ENCODE measurements at places on chromosomes 4 and X.

DNA sequence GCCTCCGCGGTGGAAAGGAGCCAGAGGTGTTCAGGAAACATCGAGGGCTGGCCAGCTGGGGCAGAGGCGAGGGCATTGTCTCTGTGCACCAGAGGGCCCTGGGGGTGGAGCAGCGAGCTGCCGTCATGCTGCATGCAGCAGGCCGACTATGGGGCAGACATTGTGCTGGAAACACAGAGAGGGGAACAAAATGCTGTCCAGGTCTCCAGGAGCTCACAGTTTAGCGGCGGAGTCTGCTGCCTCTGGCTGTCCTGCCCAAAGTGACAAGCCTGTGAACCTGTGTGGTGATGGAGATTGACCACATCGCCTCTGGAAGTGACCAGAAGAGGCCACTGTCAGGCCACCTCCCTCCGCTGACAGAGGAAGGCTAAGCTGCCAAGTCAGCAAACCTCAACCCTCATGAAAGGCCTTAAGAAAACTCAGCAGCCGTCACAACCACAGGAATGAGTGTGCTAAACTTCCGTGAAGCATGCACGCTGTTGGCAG is 20.1 kb upstream of the SASH3 start:
- no peak for DNase-seq

GRCh38 chr4:107318078-107318477 is 282.0 kb upstream of the DKK2 start:
- DNase-seq = no peak

DNA sequence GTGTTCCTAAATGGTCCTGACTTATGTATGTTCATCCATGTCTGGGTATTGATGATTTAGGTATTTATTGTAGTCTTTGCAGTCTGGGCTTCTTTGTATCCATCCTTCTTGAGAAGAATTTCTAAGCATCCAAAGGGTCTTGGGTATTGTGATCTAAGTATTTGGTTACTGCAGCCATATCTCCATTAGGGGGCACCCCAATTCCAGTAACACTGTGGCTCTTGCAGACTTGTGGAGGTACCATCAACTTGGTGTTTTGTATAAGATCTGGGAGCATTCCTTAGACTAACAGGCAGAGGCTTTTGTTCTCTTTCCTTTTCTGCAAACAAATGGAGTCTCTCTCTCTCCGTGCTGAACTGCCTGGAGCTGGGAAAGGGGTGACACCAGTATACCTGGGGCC is 113.7 kb upstream of the NEXMIF start:
- no peak for DNase-seq

GRCh38 chr4:89682808-89683207 is 154.2 kb downstream of the SNCA start:
- no peak for DNase-seq

GRCh38 chr4:125546272-125546671 is 231.5 kb downstream of the FAT4 start:
- no peak for DNase-seq

DNA sequence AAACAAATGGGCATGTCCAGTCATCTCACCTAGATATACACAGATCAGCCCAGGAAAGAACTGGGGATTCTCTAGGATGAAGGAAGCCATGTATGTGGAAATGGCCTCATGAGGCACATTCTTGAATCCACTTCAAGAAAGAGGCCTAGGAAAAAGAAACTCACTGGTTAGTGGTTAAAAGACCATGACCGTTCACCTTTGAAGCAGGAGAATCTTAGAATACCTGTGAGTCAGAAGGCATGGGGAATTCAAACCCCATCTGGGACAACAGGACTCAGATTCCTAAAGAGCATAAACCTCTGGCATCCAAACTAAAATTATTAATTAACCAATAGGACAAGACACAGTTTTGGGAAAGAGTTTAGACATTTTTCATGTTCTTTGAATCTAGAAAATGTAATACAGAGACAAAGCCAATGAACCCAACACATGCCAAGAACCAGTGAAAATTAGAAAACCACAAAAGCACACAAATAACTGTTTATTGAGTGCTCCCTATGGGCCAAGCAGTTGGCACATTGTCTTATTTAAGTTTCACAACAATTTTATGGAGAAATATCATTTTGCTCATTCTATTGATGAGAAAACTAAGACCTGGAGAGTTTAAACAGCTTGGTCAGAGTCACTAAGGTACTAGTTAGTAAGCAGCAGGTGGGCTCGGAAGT is 97.5 kb downstream of the NPNT start:
- DNase-seq = no peak

- no peak for DNase-seq
Observed at GRCh38 chr4:87944967-87945366, 30.5 kb upstream of the SPP1 start.

DNA sequence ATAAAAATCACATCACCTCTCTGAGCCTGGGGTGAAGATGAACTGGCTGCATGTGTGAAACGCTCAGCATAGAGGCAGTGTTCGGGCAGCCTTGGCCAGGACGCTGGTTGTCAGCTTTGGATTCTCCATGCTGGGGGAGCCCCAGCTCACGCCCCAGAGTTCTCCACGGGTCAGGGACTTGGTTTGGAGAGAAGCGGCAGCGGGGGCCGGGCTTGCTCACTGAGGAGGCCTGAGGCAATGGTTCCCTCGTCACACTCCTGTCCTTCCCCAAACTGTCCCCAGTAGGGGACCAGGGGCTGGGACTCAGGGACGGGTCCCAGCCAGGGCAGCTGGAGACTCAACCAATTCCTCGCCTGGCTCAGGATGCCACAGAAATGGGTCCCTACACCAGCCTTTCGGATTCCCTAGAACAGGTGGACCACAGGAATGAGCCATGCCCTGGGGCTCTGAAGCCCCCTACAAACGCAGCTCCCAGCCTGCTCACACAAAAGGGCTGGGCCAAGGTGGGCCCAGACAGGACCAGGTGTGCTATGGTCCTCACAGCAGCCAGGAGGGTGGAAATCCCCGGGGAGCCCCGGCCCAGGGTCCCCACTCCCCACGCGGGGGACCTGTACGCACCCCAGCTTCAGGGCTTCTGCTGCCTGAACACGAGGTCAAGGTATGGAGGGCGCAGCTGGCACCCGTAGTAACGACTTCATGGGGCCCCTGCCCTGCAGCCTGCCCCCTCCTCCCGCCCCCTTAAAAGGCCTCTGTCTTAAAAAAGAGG is 1.4 kb downstream of the MXD4 start:
- no peak for DNase-seq

DNA sequence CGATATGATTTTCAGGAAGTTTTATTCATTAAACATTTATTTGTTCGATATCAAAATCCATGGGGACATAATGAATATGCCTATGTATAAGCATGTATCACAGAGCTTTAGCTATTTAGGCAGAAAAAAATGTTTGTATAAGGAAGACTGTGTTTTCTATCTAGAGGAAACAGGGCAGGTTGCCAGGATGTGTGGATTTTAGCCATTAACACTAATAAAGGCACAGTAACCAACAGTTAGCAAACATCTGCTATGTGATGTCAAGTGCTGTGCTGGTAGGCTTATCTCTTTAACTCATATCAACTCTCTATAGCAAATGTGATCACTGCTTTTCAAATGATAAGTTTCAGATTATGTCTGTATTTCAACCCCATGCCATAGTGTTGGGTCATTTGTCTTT is 708.9 kb upstream of the HS3ST1 start:
- DNase-seq = no peak

- DNase-seq = no peak
Observed at GRCh38 chr4:24024157-24024556, 134.3 kb upstream of the PPARGC1A start.

DNA sequence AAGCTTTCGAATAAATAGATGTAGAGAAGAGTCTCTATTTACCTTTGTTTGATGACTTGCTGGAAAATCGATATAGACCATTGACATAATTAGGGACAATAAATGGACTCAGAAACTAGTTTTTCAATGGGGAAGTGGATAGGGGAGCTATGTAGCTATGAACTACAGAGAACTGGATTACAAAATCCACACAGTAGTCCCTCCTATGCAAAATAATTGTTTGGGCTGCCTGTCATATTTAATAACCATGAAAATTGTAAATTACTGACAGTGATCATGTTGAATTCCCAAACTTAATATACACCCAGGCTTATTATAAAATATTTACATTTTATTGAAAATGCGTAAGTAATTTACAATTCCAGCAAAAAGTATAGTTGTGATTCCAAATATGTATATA is 333.1 kb upstream of the FAM241A start:
- DNase-seq = no peak

- no peak for DNase-seq
Observed at GRCh38 chr4:48307528-48307927, 33.8 kb upstream of the SLAIN2 start.

DNA sequence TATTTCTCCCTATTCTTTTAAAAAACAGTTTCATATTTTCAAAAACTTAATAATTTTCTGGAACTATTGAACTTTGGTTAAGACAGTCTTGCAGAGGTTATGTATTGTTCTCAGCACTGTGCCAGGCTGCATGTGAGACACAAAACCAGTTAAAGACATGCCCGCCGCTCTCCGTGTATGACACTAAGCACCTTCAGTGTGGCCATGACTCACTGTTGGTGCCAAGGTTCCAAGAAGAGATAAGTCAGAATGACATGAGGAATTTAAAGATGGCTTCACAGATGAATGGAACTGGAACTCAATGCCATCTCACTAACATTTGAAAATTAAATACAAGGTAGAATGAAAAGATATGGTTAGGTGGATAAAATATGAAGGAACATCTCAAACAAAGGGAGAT is 525.5 kb upstream of the ZFP42 start:
- DNase-seq = no peak

DNA sequence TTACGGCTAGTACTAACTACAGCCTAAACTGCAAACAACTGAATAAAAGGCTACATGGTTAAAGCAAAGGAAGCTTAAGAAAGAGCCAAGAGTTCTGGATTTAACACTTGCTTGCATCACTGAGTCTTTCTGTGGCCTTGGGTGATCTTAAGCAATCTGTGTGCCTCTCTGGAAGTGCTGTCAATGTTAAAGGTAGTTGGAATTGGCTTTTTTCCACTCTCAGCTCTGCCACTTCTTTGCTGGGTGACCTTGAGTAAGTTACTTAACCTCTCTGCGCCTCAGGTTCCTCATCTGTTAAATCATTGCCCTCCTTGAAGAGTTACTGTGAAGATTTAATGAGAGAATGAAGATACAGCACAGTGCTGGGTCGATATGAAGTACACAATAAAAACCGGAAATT is 15.7 kb downstream of the SLC2A9 start:
- no peak for DNase-seq

DNA sequence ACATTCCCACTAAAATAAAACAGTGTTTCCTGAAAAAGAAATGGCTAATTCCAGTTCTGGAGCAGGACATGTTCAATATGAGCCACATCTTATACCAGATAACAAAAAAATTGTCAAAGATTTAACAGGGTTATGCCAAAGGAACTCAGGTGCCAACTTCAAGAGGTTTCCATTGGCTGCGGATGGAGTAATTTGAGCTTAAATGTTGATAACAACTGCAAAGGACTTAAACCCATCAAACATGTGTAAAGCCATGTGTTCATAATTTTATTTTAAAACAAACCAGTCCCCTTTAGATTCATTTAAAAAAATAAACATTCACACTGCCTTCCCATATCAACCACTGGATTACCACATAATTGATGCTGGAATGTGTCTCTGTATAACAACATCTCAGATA is 156.4 kb upstream of the PCDH18 start:
- no peak for DNase-seq

DNA sequence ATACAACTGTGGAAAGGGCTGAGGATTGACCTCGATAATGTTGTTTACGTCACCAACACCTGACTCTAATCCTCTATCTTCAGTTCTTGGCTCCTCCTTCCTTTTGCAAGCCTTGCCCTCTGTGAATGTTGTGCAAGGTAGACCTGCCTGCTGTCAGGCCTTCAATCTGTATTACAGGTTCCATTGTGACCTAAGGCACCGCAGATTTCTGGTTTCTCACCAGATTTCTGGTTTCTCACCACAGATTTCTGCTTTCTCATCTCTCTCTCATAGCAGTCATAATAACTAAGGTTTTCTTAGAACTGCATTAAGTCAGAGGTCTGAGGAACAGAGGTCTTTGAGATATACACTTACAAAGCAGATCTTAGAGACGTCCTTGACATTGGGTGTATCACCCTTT is 51.5 kb upstream of the ETNPPL start:
- no peak for DNase-seq

GRCh38 chr4:40055863-40056715 is 561 bp upstream of the N4BP2 start:
- DNase-seq = peak; percentile 68

DNA sequence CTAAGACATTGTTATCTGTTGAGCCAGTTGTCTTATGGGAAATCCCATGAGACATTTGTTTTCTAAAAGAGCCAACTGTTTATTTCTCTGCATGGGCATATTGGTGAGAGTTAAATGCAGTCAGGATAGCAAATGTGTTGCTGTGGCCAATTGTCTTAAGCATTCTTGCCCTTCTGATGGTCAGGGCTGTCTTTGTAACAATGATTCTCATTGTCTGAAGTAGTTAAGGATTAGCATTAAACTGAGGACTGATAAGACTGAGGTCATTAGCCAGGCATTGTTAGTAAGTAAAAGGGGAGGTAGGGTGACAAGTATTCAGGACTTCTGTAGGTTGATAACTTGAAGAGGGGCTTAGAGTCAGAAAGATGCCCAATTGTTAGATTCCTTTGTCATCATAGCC is 11.2 kb upstream of the MORF4L2 start:
- DNase-seq = no peak

GRCh38 chr4:45004847-45005565 is 278.6 kb upstream of the GNPDA2 start:
- no peak for DNase-seq

- peak; percentile 35 for DNase-seq
Observed at GRCh38 chr4:145347684-145348083, 134.0 kb upstream of the SMAD1 start.

GRCh38 chr4:77525538-77525937 is 80.1 kb upstream of the CXCL13 start:
- no peak for DNase-seq

DNA sequence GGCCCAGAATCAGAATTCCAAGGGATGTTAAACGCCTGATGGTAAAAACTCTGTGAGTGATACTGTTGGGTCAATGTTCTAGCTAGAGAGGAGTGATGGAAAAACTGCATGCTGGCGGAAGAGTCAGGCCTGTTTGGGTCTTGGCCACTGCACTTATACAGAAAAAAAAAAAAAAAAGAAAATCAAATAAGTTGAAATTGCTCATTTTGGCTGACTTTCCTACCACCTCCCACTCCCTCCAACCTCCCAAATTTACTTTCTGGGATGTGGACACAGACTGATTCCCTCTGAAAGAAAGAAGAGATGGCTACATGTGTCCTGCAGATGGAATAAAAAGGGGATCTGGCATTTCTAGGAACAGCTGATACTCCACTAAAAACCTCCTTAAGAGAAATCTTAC is 234.1 kb upstream of the GIMD1 start:
- no peak for DNase-seq

All from renal cortex interstitium (tissue), 15 donors.